ENCODE measurements at places on chromosomes 1 and 21. TPM values are rescaled to one million over a fixed set of nuclear protein-coding genes. Genes with fewer than 3 reads are reported as not detected.
A peak's percentile ranks its signal among the peaks of the same experiment; 100 is the strongest.

The BTG2 gene
- total RNA-seq = 2.0 TPM

The ATP1A2 gene
- not detected for total RNA-seq

The RIIAD1 gene
- not detected for total RNA-seq

The SMCP gene
- not detected for total RNA-seq

The MXRA8 gene
- 316 TPM for total RNA-seq

DNA sequence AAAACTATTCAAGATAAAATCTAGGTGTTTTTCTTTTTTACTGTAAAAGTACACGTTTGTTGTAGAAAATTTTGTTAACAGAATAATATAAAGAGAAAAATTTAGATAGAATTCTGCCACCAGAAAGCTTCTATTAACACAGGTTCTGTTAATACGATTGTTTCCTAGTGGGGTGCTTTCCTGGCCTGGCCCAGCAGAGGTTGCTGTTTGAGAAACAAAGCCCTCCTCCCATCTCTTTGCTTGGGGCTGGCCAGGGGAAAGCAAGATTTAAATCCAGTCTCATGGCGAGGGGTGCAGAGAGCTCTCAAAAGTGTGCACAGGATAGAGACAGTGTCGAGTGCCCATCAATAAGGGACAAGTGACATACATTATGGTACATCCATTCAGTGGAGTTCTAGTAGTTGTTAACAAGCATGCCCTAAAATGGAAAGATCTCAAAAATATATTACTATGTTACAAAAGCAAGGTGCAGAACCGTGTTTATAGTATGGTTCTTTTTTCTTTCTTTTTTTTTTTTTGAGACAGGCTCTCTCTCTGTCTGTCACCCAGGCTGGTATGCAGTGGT lies 14.6 kb upstream of the ACBD3 start:
- DNase-seq = peak; percentile 13

GRCh38 chr21:31182231-31183140 lies 144.2 kb upstream of the KRTAP19-8 start:
- DNase-seq = no peak

DNA sequence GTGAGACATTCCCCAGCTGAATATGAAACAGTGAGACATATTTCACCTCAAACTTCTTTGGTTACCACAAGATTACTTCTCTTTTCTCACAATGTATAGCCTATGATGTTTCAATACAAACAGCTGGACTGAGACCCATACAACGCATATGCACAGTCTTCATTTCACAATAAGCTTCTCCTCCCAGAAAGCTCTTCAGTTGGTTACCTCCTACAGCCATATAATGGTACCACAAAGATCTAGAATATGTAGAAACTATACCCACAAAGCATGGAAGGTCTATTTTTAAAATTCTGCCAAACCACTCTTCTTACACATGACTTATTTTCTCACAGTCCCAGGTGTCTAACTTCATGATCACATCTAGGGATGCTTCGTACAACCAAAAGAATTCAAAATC lies 70.8 kb downstream of the JAK1 start:
- DNase-seq = no peak

DNA sequence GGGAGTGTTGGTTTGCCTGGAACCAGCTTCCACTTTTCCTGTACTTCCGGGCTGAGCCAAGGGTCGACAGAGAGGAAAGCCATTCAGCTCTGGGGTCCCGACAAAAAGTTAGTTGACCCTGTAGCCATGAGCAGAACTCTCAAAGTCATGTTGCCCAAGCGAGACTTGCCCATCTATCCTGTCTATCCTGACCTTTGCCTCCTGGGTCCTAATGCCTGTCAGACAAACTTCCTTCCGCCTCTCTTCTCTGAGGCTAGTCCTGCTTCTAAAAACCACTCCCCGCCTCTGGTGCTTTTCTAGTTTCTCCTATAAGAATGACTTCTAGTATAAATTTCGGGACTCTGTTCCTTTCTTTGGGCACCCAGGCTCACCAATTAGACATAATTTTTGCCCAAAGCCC lies 7.7 kb upstream of the PCP4L1 start:
- no peak for DNase-seq

GRCh38 chr1:183925947-183926346 lies 111.6 kb downstream of the COLGALT2 start:
- no peak for DNase-seq
